ENCODE measurements at places on chromosomes 5 and 9.

DNA sequence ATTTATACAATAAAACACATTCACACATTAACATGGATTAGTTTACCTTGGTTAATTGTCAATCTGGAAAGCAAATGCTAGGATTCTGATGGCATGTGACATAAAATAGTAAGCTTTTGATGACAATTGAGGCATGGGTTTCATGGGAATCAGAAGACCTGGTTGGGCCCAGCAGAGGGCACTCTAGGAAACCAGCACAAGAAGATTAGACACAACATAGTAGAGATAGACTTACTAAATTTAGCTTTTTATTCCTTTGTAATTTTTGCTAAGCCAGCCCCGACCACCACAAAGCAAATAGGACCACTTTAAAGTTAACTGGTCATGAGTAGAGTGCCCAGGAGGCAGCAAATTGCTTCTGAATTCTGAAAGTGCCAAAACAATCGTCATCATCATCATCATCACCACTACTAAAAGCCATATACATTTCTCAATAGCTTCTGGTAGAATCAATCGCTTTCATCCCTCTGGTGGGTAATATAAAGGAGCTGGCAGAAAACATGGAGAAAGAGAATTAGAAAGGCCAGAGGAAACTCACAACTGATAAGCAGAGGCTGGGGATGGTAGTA lies 163.2 kb downstream of the ARRDC3 start:
- peak; percentile 37 for DNase-seq

- DNase-seq = no peak
Observed at GRCh38 chr5:75526070-75526469, 14.4 kb downstream of the POLK start.

DNA sequence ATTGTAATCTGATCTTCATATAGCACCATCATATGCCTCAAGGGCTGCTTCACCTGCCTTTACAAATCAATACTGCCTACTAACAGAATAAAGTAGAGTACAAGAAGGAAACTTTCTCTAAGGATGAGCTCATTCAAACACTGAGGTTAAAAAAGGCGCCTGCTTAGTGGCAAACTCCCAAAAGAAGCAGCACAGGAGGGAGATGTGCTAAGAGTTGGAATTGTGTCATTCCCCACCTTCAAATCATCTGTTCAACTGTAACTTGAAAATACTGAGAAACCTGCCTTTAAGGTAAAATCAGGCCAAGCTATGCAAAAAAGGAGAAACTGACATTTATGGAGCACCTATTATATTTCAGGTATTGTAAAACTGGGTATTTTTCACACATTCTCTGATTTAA lies 560.6 kb downstream of the PTPRD start:
- no peak for DNase-seq

DNA sequence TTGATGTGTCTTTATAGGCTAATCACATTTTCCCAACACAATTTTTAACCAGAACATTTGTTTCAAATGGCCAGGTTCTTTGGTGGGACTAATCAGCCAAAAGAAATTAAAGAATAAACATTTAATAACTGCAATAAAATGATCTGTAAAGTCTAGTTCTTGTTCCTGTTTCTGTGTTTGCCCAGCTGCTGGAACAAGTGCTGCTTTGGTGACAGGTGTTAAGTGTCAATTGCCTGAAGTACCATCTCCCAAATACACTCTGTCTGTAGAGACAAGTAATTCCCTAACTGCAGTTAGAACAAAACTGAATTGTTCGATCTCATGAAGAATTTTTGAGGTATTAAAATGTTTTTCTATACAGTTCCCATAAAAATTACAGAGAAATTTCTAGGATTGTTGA lies 402.3 kb upstream of the CHD1 start:
- DNase-seq = no peak

DNA sequence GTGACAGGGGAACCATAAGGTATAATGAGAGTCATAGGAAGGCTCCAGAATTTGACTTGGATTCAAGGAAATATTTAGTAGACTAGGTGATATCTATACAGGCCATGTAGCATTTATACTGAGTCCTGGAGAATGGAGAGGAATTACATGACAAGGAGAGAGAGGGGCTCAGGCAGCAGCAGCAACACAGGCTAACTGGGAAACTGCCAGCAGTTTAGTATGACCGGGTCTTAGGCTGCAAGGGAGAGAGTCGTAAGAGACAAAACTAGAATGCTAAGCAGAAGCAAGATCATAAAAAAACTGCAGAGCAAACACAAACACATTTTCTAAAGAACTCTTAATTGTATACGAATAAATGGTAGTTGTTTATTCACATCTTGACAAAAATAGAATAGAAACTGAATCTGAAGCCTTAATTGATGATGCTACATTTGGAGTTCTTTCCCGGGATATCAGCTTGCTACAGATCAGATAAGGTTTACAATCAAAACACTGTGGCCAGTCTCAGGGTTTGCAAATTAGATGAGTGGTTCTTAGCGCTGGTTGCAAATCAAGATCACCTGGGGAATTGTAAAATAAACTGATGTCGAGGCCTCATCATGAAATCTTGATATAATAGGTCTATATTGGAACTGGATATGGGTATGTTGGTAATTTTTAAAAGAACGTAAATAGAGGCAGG lies 480.0 kb upstream of the C9orf72 start:
- DNase-seq = no peak

DNA sequence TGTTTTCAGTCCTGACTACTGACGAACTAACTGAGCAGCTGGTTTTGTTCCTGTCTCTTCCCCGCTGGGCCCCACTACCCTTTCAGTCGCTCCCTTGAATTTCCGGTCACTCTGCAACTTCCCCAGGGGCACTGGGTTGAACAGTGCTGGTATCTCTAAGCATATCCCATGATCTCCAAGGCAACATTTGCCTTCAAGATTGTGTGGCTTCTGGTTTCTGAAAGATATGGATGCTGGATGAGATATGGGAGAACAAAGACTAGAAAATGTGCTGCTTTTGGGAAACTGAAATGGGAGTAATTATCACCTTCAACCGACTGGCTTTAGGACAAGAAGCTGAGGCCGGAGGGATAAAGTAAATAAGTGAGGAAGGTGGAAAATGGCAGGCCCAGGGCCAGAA lies 258.2 kb upstream of the PIK3R1 start:
- DNase-seq = peak; percentile 42
